GM12878 (cell line): ENCODE measurements at places on chromosomes 1 and 21. TPM values are rescaled to one million over a fixed set of nuclear protein-coding genes. Genes with fewer than 3 reads are reported as not detected.

Gene ESPN
- total RNA-seq: 0.59 and 0.90 TPM in 2 replicates

Gene S100A3
- 0.29 TPM in 1 of 2 replicates, not detected in the other for total RNA-seq

- DNase-seq: no peak
These were observed 1.7 kb upstream of the TMEM240 start for GRCh38 chr1:1541956-1542765.

DNA sequence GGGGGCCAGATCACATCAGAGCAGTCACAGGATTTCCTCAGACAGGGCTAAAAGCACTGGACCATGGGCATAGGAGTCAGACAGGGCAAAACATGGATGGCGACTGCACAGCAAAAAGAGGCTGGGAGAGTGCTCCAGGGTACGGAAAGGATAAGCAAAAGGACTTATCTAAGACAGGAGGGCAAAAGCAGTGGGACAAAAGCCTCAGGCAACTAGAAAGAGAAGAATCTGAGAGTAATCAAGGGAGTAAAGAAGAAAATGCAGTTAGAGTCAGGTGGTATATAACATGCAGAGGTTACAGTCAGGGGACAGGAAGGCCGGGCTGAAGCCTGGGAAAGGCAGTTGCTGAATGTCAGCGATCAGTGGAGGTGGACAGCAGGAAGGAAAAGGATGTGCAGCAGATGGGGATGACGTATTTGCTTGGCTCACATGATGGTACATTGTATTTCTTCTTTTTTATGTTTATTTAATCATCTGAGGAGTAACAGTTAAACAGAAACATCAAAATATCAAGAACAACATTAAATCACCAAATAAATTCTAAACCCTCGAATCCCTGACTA, 63.1 kb upstream of the CNN3 start:
- no peak for DNase-seq

- DNase-seq: no peak
These were observed 1.6 kb downstream of the GNPAT start for GRCh38 chr1:231242516-231243198.

- no peak for DNase-seq
These were observed 11.0 kb downstream of the DMRTB1 start for GRCh38 chr1:53470155-53470554.

Gene TFAP2E
- total RNA-seq: 0.85 and 0.93 TPM in 2 replicates

- no peak for DNase-seq
These were observed 120.6 kb downstream of the FCRL5 start for GRCh38 chr1:157431751-157432150.

- no peak for DNase-seq
These were observed 112.1 kb downstream of the RUNX1 start for GRCh38 chr21:34936883-34937563.

- DNase-seq: no peak
These were observed 72.0 kb upstream of the KCNA3 start for GRCh38 chr1:110746644-110747259.

DNA sequence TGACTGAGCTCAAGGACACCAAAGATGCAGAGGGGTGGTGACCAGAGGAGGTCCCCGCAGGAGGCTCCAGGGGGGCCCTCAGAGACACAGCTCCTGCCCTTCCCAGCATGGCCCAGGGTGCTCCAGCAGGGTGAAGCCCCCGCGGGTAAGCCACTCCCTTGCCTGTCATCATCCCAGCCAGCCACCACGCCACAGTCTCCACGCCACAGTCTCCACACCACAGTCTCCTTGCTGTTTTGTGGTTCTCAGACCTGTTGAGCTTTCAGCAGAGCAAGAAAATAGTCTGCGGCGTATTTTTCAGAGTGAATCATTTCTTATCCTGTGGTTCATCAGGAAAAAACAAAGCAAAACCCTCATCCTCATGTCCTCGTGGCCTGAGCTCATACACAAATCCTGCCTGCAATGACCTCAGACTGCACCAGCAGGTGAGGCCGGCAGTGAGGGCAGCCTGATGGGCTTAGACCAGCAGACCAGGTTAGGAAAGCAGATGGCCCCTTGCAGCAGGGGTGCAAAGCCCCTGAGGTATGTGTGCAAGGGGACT, 25.7 kb upstream of the ABCG1 start:
- DNase-seq: no peak

GRCh38 chr1:224542783-224543440, 73.2 kb upstream of the CNIH3 start:
- no peak for DNase-seq

Gene MROH9
- not detected in 2 replicates for total RNA-seq

DNA sequence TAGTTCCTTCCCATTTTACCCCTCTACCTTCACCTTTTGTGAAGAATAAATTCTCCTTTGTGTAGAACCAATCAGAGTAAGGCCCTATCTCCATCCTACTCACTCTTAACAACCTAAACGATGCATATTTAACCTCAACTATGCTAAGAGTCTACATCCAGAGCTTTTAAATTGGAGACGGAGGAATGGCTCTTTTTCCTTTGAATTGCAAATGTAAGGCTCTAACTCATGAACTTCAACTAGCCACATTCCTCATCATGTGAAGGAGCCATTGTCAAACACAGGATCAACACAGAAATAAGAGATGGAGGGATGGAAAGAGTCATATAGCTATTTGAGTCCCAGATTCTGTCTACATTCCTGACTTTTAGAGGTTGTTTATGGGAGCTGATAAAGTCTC, 18.2 kb downstream of the DEPDC1 start:
- DNase-seq: no peak

DNA sequence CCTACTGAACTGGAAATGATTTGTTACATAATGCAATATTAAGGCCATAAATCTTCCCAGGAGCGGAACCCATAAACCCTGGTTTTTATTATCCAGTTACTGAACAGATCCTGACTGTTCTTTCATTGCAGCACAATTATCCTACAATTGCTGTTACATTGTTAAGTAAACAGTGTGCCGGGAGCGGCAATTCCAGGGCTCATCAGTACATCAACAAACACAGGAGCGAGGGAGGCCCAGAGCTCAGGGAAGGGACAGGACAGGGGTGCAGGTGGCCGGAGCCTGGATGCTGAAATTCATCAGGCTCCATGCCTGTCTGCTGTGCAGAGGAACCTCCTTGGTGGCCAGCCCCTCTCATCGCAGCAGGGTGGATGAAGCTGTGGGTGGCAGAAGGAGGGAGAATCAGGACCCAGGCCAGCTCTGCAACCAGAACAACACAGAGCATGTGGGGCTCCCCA, 544.7 kb downstream of the NPHP4 start:
- no peak for DNase-seq

DNA sequence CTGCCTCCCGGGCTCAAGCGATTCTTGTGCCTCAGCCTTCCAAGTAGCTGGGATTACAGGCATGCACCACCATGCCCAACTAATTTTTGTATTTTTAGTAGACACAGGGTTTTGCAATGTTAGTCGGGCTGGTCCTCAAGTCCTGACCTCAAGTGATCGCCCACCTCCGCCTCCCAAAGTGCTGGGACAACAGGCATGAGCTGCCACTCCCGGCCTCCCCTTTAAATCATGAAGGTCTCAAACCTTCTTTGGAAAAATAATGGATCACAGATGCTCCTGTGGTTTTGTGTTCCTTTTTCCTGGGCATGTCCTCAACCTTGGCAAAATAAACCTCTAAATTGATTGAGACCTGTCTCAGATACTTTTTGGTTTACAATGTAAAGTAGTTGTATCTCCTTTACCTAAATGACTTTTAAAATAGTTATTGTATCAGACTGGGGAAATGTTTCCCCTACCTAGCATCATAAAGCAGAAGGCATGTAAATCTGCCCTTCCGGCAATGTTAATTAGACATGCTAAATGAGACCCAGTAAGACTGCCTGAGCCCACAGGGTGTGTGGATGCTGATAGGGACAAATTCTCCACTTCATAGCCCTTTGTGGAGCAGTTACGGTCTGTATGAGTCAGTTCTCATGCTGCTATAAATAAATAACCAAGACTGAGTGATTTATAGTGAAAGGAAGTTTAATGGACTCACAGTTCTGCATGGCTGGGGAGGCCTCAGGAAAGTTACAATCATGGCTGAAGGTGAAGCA, 27.8 kb downstream of the CBR1 start:
- DNase-seq: peak; percentile 55

- DNase-seq: no peak
These were observed 642 bp downstream of the TRIM62 start for GRCh38 chr1:33180911-33181890.

Gene CDK18
- 0.64 and 0.88 TPM in 2 replicates for total RNA-seq

- no peak for DNase-seq
These were observed 21.8 kb downstream of the EXOC8 start for GRCh38 chr1:231315887-231316286.

Gene SIPA1L2
- 0.05 and 0.18 TPM in 2 replicates for total RNA-seq

GRCh38 chr1:64570267-64570855, 100.4 kb downstream of the CACHD1 start:
- DNase-seq: no peak

Gene C1orf115
- total RNA-seq: 4.6 and 5.0 TPM in 2 replicates

Gene GMEB1
- total RNA-seq: 14.4 and 17.6 TPM in 2 replicates

- DNase-seq: no peak
These were observed 38.6 kb upstream of the GADD45A start for GRCh38 chr1:67646145-67647035.

DNA sequence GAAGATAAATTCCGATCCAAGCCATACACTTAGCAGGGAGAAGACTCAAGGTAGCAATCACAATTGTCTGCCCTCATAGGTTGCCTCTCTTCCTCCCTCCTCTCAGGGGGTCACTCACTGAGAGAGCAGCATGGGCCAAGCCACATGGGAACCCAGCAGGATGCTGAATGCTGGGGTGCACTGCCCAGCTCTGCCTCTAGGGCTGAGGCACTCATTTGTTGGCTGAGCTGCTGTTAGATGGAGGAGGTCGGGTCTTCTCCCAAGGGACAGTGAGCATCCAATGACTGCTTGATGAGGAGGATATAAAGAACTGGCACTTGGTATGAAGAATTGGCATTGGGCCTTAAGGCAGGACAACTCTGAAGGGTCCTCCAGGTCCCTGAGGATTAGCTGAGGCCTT, 418.8 kb downstream of the SIPA1L2 start:
- no peak for DNase-seq

DNA sequence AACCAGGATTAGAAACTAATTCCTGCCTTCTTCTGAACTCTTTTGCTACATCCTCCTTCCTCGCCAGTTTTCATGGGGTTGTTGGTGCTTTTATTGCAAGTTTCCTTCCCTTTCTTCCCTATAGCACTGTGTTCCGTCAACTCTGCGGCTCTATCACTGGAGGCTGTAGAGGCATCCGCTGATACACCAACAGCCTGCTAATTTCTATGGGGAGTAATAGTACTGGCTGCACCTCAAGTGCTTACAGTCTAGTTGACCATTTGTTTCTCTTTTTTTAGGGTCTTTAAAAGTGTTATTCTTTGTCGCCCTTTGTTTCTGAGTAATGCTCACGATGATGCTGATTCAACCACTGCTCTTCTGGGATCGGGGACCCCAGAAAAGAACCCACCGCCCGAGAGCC, 746 bp downstream of the MIS18A start:
- DNase-seq: no peak

DNA sequence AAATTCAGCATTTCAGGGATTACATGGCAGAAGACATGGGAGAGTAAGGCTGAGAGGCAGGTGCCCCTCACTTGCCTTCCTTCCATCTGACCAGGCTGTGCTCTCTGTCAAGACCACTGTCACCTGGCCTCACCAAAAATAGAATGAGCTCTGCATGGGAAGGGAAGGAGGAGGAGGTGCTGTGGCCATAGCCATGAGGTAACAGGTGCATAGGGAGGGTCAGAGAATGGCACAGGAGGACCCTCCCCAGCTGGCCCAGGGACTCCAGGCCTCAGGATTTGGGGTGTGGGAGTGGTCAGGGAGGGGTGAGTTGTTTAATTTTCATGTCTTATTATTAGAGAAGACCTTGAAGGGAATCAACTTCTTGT, 192.3 kb downstream of the FCRL5 start:
- no peak for DNase-seq

GRCh38 chr1:227604446-227604845, 41.1 kb downstream of the ZNF678 start:
- DNase-seq: no peak

DNA sequence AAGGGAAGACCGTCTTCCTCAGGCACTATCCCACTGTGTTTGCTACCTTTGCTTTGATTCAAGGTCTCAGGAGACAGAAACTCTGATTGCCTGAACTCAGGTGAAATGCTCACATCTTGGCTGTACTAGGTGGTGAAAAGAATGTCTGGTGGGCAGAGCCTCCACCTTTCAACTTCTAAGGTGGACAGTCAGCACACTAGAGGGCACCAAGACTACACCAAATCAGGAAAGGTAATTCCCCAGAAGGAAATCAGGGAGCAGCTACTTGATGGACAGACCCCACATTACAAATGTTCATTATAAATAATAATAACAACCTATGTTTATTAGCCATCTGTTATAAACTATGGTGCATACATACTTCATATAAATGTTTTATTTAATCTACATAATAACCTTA, 220.9 kb downstream of the ATG4C start:
- no peak for DNase-seq

DNA sequence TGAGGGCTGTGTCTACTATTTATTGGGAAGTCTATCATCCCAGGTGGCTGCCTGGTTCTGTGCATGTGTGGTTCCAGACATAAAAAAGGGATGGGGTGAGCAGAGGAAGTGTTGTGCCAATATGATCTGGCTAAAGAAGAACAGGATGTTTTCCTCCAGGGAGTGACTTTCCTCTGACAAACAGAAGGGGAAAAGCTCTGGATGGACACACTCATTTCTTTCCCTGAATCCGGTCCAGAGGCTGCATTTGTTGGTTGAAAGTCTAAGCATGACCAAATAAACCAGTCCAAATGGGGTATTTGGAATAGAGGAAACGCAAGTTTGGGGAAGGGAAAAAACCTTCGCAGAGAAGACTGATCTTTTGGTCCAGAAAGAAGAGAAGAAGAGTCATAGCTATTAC, 12.7 kb downstream of the GREM2 start:
- DNase-seq: no peak

Gene ABCB10
- 30.5 and 33.1 TPM in 2 replicates for total RNA-seq

GRCh38 chr1:15406614-15407559, 2.8 kb upstream of the EFHD2 start:
- DNase-seq: no peak

- DNase-seq: no peak
These were observed 4.1 kb downstream of the OLFML3 start for GRCh38 chr1:113983391-113983790.

Gene DIPK1A
- total RNA-seq: 8.1 and 9.3 TPM in 2 replicates

- no peak for DNase-seq
These were observed 77.0 kb upstream of the GNG4 start for GRCh38 chr1:235726557-235726956.

DNA sequence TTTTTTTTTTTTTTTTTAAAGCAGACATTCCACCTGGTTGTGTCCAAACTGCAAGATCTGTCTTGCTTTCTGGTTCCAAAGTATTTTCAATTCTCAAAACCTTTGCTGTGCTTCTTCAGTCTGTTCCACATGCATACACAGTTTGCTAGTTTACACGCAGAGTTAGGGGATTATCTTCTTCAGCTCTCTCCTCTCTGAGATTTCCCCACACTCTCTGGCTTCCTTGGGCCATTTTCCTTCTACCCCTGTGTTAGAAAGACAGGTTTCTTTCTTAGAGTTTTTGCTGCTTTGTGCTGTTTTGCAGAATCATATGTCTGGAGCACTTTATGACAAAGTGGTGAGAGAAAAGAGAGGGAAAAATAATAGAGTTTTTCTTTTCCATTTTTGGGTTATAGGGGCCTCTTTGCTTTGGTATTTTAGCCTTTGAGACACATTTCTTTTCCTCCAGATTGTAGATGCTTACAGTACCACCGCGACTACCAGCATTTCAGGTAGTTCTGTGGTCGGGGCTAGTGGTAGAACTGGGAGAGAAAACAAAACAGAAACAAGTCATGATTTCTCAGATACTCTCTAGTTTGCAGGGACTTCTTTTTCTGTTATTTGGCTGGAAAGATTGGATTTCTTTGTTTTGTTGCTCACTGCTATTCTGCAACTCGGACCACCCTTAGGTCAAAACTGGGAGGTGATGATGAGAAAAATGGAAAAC, 66.3 kb downstream of the RABGAP1L start:
- DNase-seq: no peak
